Activated CD8-positive, alpha-beta memory T cell treated with anti-CD3 and anti-CD28 coated beads, Interleukin-2, amount 50 U/mL, for 48 hours (primary cell): ENCODE measurements at places on chromosomes 2 and 18.

GRCh38 chr2:164412831-164413230 is 208.5 kb downstream of the GRB14 start:
- DNase-seq = no peak

- no peak for DNase-seq
These were observed 86.4 kb upstream of the SPRED2 start for GRCh38 chr2:65518751-65519150.

DNA sequence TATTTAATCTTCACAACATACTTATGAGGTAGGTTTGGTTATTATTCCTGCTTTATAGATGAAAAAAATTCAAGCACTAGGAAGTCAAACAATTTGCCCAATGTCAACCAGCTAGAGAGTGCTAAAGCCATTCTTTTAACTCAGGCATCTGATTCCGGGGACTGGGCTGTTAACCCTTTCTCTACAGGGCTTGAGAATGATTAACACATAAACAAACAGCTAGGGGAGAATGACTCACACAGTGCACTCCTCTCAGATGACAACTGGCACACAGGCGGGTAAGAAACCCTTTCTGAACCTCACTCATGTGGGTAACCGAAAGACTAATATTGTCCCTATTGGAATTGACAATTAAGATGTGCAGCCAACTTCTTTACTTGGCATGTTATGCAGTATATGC is 86.3 kb upstream of the FSHR start:
- no peak for DNase-seq

DNA sequence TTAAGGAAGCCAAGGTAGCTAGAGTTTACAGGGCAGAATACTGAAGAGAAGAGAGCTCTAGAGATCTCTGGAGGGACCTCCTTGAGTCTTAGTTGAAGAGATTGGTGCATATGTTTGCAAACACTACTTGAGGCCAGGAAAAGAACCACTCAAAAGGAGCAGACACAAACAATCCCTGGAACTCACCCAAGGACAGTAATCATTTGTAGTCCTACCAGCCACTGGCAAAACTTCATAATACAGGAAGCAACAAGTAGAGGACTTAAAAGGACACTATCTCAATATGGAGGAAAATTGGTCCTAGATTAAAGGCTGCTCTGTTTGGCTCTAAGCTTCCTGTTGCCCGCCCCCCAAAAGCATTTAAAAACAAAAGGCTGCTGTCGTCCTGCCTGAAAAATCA is 46.9 kb upstream of the UBXN4 start:
- DNase-seq = no peak
